ENCODE measurements at places on chromosomes 6 and 20. TPM values are rescaled to one million over a fixed set of nuclear protein-coding genes. Genes with fewer than 3 reads are reported as not detected.

The SLC16A10 gene
- 8.3 TPM for total RNA-seq

- no peak overlapping the region for H3K4me3 ChIP-seq
- H3K4me1 ChIP-seq = peaks cover 19% of the 10 kb centered on the region
- no peaks in the 10 kb centered on the region for H3K27me3 ChIP-seq
- DNase-seq = peak; percentile 80
- H3K27ac ChIP-seq = no peak overlapping the region
Observed at GRCh38 chr6:110039364-110039980, 61.4 kb downstream of the GPR6 start.

DNA sequence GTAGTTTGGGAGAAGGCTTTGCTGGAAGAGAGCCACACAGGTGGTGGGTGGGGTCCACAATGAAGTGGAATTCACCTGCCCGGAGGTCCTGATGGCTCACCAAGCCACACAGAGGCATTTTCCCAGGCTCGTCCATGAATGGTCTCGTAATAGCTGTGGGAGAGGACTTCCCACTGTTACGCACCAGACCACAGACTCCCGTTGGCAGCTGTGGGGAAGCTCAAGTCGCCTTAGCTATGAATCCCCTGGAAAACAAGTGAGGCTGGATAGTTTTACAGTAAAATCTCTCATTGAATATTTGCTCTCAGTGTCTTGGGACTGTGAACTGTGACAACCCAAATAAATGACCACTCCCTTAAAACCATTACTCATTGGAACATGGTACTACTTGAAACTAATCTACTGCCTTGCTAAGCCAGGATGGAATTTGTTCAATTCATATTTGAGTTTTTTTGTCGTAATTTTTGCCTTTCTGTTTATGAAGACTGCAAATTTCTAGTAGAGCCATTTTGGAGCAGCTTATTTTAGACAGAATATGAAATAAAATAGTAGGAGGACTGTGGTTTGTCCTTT, 79.4 kb downstream of the JAG1 start:
- no peaks in the 10 kb centered on the region for H3K36me3 ChIP-seq
- H3K27ac ChIP-seq = no peak overlapping the region
- H3K27me3 ChIP-seq = no peaks in the 10 kb centered on the region
- H3K4me3 ChIP-seq = no peak overlapping the region
- DNase-seq = no peak
- H3K4me1 ChIP-seq = peaks cover 59% of the 10 kb centered on the region

GRCh38 chr6:167504385-167504961, 179.6 kb downstream of the TTLL2 start:
- no peaks in the 10 kb centered on the region for H3K36me3 ChIP-seq
- H3K27me3 ChIP-seq = peaks cover 5% of the 10 kb centered on the region
- no peaks in the 10 kb centered on the region for H3K4me1 ChIP-seq
- no peak for DNase-seq
- no peak overlapping the region for H3K4me3 ChIP-seq

DNA sequence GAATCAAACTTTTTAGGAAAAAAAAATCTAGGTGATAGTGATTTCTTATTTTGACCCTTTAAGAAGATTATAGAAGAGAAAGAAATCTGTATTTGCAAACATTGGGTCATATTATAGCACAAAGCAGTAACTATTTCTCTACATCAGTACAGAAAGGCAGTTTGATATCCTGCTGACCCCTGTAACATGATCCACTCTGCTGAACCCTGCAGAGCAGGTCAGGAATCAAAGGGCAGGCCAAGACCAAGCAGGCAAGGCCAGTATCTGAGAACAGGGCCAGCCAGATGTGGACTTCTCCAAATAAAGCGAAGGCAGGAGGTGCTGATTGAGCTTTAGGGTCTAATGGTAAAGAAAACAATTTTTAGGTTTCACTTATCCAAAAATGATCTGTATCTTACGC, 239.4 kb downstream of the PTPRK start:
- no peak overlapping the region for H3K27ac ChIP-seq
- H3K27me3 ChIP-seq = no peaks in the 10 kb centered on the region
- H3K4me3 ChIP-seq = no peak overlapping the region
- DNase-seq = no peak
- no peaks in the 10 kb centered on the region for H3K36me3 ChIP-seq
- H3K4me1 ChIP-seq = peaks cover 5% of the 10 kb centered on the region

- DNase-seq = no peak
- H3K27me3 ChIP-seq = no peaks in the 10 kb centered on the region
- peaks cover 17% of the 10 kb centered on the region for H3K4me1 ChIP-seq
- H3K27ac ChIP-seq = no peak overlapping the region
- no peaks in the 10 kb centered on the region for H3K36me3 ChIP-seq
Observed at GRCh38 chr6:150001295-150002008, 23.9 kb downstream of the RAET1L start.

The MAFB gene
- 0.22 TPM for total RNA-seq
